Glomerular endothelial cell (primary cell): ENCODE measurements at places on chromosomes 1 and 21.

- DNase-seq: no peak
These were observed 7.0 kb downstream of the CHTOP start for GRCh38 chr1:153640861-153641260.

DNA sequence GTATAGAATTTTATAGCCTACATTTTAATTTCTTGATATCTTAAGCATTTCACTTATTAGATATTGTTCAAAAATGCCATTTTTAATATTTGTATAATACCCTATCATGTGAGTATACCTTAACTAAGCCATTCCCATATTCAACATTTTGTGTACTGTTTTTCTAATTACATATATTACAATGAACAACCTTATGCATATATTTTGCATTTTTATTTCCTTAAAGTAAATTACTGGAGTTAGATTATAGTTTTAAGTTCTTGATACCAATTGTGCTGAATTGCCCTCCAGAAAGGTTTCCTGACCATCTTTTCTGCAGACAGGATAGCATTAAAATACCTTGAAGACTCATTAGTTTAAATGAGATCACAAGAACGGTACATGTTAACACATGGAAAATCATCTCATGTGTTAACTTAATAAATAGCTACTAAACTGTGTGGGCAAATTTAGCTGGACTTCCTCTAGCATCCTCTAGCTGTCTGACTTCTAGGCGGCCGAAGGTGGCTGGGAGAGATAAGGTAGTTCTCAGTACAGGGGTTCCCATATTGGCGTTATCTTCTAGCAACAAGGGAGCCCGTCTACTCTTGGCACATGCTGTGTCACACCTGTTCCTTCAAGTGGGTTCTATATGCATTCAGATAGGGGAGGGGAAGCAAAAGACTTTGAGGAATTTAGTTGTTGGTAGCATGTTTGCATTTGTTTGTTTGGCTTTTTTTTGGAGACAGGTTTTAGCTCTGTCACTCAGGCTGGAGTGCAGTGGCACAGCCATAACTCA is 8.9 kb downstream of the DCLRE1B start:
- DNase-seq: no peak

GRCh38 chr1:226643177-226643576 is 94.6 kb downstream of the STUM start:
- no peak for DNase-seq

- DNase-seq: no peak
These were observed 178.3 kb downstream of the KCNJ6 start for GRCh38 chr21:37737996-37738395.

GRCh38 chr1:210598135-210598652 is 269.5 kb downstream of the HHAT start:
- no peak for DNase-seq

GRCh38 chr1:197195100-197195499 is 48.6 kb upstream of the ASPM start:
- DNase-seq: no peak

GRCh38 chr1:164515711-164516331 is 43.2 kb upstream of the PBX1 start:
- no peak for DNase-seq

GRCh38 chr1:113855630-113856400 is 15.7 kb downstream of the PTPN22 start:
- DNase-seq: no peak

DNA sequence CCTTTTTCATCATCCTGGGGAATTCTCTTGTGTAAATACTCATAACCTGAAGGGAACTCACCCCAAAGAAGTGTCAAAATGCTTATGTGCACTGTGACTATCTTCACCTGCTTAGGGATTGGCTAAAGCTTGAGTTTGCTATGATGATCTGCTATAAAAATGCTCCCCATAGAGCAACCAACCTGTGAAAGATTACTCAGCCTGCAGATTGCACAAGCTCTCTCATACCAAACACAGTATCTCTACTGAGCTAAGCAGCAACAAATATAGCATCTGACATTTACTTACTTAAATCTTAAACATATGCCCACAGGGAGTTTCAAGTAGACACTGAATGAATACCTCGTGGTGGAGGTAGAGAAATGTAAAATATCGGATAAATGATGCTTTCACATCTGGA is 725.8 kb downstream of the MRPL39 start:
- DNase-seq: no peak

DNA sequence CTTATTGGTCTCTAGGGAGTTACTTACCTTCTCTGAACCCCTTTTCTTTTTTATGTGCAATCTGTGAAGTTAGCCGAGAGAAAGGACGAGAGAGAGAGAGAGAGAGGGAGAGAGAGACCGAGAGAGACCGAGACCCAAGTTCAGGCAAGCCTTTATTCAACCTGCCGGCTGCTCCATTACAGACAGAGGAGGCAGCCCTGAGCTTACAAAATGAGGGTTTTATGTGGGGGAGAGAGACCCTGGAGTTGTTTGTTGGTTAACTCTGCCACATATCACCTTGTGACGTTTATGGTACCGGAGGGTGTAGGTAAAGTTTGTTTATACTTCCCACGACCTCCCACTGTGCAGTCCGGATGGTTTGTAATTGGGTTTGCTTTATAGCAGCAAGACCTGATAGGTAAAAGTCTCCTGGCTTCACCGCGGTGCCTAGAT is 1.5 kb upstream of the MCOLN3 start:
- no peak for DNase-seq

GRCh38 chr1:83691953-83692500 is 306.9 kb downstream of the TTLL7 start:
- no peak for DNase-seq

DNA sequence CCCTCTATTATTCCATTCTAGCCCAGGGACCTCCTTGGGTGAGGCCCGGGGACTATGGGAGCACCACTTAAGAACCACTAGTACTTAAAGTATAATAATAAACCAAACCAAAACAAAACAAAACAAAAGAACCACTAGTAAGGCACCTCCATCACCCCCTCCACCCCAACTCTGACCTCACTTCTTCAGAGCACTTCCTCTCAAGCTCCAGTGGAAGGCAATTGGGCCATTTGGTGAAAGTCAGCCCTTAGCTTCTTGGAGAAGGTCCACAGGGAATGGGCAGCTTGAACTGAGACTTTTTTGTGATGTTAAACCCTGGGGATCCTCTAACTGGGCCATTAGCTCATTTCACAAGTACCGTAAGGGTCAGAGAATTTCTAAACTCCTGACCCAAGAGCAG is 237.3 kb downstream of the RHOU start:
- DNase-seq: no peak

GRCh38 chr1:113219377-113219776 is 146.4 kb downstream of the LRIG2 start:
- DNase-seq: no peak

DNA sequence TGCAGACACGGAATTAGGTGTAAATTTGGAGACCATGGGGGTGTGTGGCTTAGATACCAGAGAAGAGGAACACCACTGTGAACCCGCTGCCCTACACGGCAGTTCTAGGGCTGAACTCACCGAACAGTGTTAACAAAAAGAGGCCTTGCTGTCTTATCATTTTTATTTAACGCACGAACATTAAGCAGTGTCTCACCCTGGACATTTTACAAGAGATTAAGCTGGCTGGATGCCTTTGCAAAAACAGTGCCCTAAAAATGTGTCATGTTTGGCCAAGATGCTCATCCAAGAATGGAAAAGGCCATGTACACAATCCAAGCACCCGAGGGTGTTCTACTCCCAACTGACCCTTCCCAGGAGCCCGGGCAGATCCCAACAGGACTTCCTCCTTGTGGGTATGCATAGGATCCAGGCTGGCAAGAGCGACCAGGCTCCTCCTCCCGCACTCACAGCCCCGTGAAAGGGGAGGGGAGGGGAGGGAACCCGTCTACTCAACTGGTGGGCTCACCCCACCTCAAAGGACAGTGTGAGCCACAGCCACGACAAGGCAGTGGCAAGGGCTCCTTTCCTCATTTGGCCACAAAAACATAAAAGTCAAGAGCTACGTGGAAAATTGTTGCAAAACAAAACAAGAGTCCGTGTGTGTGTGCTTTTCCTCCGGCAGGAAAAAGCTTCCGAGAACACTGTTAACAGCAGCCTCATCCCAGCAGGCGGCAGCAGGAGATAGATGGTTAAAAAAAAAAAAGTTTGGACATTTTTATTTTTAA is 20.3 kb downstream of the C2CD2 start:
- DNase-seq: no peak

GRCh38 chr1:234918181-234918841 is 210.3 kb downstream of the TOMM20 start:
- peak; percentile 93 for DNase-seq

- DNase-seq: no peak
These were observed 19.1 kb upstream of the HMGCS2 start for GRCh38 chr1:119787776-119788175.

GRCh38 chr1:211339631-211340041 is 13.0 kb downstream of the TRAF5 start:
- no peak for DNase-seq

DNA sequence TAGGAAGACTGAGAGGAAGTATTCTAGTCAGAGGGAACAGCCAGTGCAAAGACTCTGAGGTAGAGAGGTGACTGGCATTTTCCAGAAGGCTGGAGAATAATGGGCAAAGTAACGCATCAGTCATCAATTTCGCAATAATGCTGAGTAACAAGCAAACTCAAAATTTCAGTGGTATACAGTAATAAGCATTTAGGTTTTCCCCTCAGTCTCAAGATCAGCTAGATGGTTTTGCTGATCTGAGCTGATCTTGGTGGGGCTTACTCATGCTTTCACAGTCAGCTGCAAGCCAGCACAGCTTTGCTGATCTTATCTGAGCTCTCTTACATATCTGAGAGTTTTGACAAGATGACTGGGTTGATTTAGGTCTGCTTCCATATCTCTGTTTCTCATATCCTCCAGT is 108.7 kb downstream of the TSEN15 start:
- DNase-seq: no peak

- no peak for DNase-seq
These were observed 4.4 kb downstream of the TACSTD2 start for GRCh38 chr1:58572690-58573089.

- no peak for DNase-seq
These were observed 27.7 kb downstream of the PTPRF start for GRCh38 chr1:43558346-43558841.

- no peak for DNase-seq
These were observed at the start of gene HPDL for GRCh38 chr1:45326627-45327623. Gene HPDL (plus strand): TSS chr1:45326895. CDS start chr1:45327149, 254 bp downstream.

DNA sequence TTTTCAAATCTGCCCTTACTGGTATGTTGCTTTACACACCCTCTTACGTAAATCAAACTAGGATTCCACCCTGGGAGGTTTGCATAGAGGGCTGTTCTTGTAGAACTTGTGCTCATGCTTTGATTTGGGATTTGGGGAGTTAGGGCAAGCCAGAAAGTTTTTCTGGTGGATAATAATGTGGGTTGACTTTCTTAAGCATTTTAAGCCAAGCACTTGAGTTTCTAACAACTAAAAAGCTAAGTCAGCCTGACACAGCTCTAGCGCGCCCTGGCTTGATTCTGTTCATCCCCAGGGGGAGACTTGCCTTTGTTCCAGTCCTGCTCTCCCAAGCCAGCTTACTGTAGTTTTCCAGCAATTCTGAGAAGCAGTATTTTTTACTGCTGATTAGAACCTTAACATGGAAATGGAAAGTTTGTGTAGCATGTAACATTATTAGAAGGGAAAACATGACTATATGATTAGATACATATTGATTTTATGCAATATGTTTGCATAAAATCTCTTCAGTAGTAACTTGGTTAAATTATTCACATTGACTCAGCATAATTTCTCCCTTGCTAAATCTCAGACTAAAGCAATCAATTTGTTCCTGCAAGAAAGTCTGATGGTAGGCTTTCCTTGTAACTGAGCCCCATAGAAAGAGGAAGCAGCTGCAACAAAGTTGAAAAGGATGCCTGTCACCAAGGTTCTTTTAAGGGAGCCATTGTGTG is 11.0 kb upstream of the PGD start:
- DNase-seq: no peak

DNA sequence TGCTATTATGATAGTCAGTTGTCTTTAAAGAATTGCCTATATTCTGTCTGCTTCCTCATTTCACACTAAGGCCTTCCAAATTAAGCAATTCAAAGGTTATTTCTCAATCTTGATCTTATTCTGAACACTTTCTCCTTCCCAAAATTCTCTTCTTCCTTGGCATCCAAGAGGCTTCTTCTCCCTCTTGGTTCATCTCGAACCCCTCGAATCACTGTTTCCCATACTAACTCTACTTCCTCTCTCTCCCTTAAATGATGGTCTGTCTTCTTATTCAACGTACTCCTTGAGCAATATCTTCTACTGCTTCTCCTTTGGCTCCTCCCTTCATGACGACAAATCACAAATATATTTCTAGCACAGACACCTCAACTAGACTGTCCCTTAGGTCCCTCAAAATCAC is 4.5 kb downstream of the COPA start:
- no peak for DNase-seq

- no peak for DNase-seq
These were observed 31.6 kb upstream of the ARHGEF10L start for GRCh38 chr1:17507915-17508314.

- no peak for DNase-seq
These were observed 94.0 kb downstream of the LRRC7 start for GRCh38 chr1:69661686-69662085.

DNA sequence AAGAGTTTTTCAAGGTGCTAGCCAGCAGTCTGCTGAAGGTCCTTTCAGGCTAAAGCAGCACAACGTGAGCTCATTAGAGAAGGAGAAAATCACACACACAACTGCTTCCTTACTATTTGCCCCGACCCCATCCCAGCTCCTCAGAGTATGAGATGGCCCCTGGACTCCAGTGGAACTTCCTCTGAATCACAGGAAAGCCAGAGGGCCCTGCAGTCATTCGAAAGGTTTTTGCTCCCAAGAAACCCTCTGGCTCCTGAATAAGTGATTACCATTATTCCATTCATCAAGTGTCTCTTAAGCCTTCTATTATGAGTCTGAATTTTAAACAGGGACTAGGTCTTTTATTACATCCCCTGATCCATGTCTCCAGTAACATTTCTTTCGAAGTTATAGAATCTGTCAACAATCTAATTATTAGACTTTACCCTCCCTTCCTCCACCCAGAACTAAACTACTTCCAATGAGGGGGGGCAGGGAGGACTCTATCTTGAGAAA is 14.6 kb downstream of the SIPA1L2 start:
- DNase-seq: no peak

- DNase-seq: no peak
These were observed 366.1 kb upstream of the DAB1 start for GRCh38 chr1:57789936-57790335.

DNA sequence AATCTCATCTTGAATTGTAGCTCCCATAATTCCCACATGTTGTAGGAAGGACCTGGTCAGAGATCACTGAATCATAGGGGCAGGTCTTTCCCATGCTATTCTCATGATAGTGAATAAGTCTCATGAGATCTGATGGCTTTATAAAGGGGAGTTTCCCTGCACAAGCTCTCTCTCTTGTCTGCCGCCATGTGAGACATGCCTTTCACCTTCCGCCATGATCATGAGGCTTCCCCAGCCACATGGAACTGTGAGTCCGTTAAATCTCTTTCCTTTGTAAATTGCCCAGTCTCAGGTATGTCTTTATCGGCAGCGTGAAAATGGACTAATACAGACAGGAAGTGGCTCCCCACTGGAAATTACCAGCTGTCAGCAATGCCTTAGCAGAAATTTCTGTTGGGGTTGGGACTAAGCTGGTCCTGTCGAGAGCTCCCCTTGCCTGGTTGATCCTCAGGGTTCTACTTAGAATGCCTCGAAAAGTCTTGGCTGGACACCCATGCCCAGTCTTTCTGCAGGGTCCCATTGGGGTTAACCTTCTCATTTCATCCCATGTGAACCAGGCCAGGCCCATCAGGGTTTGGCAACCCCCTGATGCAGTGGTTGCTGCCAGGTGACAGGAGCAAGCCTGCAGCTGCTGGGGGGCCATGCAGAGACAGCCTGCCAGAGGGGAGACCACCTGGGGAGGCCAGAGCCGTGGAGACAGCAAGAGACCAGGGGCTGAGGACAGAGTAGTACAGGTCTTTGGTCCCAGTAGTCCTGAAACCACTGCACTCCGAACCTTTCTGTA is 2.8 kb upstream of the ABCG1 start:
- no peak for DNase-seq
